ENCODE measurements at places on chromosomes 1 and 21.

DNA sequence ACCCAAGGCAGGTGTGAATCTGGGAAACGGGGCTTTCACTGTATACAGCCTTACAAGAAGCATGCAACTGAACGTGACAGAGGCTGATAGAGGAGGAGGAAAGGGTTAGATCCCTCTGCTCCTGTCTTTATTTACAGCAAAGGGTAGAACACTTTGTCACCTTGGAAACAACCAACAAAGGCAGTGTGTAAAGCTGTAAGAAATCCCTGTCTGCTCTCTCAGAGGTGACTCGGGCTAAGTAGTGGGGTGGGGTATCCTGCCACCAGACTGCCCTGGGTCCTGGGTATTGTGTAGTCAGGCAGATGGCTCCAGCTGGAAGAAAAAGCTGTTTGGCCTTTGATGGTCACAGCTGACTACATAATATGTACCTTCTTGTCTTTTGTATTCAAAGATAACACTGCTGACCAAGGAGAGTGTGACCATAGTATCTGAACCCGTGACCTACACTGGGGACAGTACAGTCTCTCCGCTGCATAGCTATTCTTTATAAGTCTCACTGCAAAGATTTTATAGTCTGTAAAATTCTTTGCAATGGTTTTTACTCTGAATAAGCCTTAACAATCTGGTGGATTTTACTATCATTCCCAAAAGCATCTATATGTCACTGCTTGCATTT, 22.1 kb upstream of the POU2F1 start:
- no peak for DNase-seq

- no peak for DNase-seq
Measured at GRCh38 chr1:28606771-28607170, 14.7 kb downstream of the RAB42 start.

DNA sequence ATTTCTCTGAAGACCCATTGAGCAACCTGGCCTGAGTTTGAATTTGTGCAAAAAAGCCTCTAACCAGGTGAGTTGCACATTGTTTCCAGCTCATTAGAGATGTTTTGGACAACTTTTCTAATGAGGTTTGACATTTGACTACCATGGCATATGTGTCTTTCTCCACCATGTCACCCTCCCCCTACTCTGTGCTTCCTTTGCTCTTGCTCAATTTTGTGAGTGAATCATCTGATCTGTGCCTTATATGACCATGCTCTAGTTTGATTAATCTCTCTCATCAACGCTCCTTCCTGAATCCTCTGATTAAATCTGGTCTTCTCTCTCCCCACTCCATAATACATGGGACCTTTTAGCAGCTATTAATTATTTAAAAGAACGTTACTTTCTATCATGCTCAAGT, 144.8 kb upstream of the SAMSN1 start:
- DNase-seq, result no peak

DNA sequence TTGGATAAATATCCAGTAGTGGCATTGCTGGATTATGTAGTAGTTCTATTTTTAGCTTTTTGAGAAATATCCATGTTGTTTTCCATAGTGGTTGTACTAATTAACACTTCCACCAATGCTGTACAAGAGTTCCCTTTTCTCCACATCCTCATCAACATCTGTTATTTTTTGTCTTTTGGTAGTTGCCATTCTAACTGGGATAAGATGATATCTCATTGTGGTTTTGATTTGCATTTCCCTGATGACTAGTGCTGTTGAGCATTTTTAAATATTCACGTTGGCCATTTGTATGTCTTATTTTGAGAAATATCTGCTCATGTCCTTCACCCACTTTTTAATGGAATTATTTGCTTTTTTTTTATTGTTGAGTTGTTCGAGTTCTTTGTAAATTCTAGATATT, 183.9 kb downstream of the PTPRU start:
- DNase-seq, result no peak

GRCh38 chr1:184387069-184387475, 243 bp downstream of the C1orf21 start:
- no peak for DNase-seq

- DNase-seq, result no peak
Measured at GRCh38 chr1:248886237-248886895, 19.7 kb upstream of the PGBD2 start.

DNA sequence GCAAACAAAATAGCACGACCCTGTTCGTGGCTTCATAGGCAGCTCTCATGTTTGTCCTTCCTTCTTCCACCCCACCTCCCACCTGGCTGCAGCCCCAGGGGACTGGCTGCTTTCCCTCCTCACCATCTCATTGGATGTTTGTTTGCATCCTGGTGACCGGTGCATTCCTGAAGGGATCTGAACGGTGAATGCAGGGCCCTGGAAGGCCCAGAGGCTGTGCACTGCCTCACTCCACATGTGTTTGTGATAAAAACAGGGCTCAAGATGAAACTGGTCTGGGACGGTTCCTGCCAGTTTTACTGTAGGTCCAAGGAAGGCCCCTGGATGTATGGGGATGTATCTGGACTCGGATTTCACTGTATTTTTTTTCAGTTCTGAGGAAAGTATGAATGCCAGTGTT, 42.8 kb downstream of the CNN3 start:
- DNase-seq, result peak; percentile 42

- no peak for DNase-seq
Measured at GRCh38 chr1:233337505-233337904, 10.0 kb downstream of the MAP3K21 start.

DNA sequence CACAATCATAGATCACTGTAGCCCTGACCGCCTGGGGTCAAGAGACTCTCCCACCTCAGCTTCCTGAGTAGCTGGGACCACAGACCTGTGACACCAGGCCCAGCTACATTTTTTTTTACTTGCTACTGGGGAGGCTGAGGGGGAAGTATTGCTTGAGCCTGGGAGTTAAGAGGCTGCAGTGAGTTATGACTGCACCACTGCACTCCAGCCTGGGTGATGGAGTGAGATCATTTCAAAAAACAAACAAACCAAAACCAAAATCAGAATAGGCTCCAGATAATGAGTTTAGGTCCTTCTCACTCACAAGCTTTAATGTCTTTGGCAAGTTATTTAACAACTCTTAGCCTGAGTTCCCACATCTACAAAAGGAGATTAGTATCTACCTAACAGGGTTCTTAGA, 22.8 kb downstream of the WDR26 start:
- DNase-seq, result no peak

GRCh38 chr1:209655411-209656231, 3.4 kb upstream of the LAMB3 start:
- no peak for DNase-seq

DNA sequence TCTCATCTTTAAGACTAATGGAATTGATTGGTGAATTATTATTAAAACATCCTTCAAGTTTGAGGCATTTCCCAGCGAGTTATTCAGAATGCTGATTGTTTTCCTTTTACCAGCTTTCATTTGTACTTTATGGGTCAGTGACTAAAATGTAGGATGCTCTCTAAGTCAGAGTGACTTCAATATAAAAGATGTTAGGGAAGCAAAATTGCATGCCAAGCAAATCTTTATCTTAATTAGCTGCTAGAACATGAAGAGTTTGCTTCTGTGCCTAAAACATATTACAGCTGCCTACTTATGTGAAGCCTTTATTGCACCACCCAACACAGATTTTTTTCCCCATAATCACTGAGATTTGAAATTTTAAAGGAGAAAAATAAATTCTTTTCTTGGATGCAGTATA, 79.8 kb upstream of the CYYR1 start:
- DNase-seq, result no peak

DNA sequence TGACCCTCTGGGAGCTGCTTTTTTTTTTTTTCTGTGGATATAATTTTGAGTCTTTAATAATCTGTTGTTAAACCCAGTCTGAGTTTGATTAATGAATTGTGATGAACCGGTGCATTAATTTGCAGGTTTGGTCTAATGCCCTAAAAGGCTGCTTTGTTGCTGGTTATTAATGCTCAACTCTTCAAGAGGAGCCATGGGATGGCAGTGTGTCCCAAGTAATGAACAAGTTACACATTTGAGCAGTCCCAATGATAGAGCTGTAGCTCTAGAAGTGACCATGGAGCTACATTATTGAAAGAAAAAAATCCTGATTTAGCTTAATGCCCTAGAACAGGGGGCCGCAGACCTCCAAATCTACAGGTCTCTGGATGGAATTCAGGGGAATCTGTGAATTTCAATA, 53.1 kb downstream of the RWDD3 start:
- no peak for DNase-seq

- no peak for DNase-seq
Measured at GRCh38 chr21:38809198-38809878, 3.6 kb downstream of the ETS2 start.

- no peak for DNase-seq
Measured at GRCh38 chr1:56646611-56647010, 1.5 kb downstream of the PRKAA2 start.

GRCh38 chr1:63245186-63245585, 77.2 kb upstream of the FOXD3 start:
- no peak for DNase-seq

GRCh38 chr1:166960858-166961474, 14.4 kb downstream of the ILDR2 start:
- no peak for DNase-seq

DNA sequence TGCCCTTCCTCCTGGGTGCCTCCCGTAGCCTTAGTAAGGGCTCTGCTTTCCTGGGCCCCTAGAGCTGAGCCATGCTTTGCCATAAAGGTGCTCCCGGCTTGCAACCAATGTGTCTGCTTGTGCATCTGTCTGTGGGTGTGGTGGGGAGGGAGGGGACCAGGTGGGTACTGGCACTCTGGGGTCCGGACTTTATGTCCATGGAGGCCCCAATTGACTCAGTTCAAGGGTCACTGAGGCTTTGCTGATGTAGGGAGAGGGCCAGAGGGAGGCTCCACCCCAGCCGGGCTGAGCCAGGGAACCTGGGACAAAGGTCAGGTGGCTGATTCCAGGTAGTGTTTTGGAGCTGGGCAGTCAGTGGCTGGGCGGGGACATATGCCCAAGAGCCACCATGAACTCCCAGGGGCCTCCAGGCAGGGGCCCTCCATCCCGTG, 15.0 kb downstream of the TNFRSF25 start:
- DNase-seq, result no peak

- DNase-seq, result no peak
Measured at GRCh38 chr1:116692879-116693278, 25.3 kb upstream of the IGSF3 start.

DNA sequence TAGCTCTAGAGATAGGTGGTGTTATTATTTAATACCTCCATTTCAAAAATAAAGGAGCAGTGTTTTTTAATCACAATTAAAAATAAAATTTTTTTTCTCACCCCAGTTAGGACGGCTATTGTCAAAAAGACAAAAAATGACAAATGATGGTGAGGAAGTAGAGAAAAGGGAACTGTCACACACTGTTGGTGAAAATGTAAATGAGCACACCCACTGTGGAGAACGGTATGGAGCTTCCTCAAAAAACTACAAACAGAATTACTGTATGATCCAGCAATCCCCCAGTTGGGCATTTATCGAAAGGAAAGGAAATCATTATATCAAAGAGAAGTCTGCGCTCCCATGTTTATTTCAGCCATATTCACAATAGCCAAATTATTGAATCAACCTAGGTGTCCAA, 148.7 kb upstream of the NR5A2 start:
- no peak for DNase-seq

DNA sequence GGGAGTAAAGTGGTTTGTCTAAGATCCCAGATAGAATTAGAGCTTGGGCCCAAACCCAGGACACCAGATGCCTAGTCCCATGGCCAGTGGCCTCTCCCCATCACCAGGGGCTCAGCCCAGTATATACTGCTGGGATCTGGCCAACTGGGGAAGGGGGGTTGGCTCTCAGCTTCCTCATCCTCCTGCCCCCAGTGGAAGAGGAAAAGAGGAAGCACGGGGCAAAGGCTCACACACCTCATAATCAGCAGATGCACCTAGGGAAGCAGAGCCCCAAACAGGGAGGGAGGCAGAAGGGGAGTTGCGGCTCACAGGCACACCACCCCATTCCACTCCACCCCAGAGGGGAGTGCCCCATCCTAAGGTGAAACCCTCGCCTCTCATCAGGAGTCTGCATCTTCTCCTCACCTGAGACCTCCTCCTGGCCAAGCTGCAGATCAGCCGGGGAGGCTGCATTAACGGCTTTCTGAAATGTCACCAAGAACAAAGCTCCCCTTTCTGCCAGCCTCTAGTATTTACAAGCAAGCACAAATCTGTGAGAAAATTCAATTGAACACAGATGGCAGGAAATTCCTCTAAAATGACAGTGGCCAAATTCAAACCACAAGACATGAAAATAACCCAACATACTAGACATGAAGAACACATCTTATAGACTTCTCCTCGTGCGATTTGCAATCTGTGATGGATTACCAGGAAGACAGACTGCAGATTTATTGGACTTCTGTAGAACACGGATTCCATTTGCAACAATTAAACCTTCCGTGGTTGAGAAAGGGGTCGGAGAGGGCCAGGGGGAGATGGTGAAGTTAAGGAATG, 82.8 kb downstream of the GLIS1 start:
- DNase-seq, result no peak

GRCh38 chr1:198373376-198373775, 167.1 kb downstream of the ATP6V1G3 start:
- DNase-seq, result no peak

DNA sequence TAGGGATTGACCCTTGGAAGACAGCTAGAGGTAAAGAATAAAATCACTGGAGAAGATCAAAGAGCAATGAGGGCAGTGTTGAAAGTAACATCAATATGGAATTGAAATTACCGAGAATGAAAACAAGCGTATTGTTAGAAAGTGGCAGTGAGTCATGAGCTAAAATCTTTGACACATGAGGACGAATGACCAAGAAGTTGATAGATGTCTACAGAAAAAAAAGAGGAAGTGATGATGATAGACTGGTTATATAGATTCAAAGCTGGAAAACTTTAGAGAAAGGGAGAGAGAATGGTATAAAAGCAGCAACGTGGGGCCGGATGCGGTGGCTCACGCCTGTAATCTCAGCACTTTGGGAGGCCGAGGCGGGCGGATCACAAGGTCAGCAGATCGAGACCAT, 12.5 kb upstream of the DNM3 start:
- no peak for DNase-seq

DNA sequence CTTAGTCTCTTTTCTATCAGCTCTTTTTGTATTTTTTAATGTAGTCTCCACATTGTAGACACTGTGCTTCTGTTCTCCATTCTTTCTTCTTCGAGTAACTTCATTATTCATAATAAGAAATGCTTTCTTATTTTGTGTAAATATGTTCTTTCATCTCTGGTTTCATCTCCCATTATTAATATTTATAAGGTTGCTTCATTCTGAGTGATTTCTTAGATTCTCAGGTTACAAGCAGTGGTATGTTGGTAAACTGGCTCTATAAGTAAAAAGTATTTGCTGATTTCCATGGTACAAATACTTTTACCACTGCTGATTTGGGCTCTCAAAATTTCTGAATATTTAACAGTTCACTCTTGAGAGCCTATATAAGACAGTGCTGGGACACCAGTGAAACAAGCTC, 81.3 kb downstream of the CDC14A start:
- DNase-seq, result no peak

GRCh38 chr1:206023695-206024094, at the start of gene CTSE:
TSS of gene CTSE (minus strand) at chr1:206023895. CDS start at chr1:206023791, 104 bp downstream.
- no peak for DNase-seq

- DNase-seq, result no peak
Measured at GRCh38 chr21:42112238-42112637, 41.1 kb downstream of the UMODL1 start.
